ENCODE measurements at places on chromosomes 2 and 18.

GRCh38 chr2:240916571-240917008 is 10.5 kb downstream of the CROCC2 start:
- DNase-seq = no peak

GRCh38 chr2:54941248-54941984 is 108.8 kb downstream of the RTN4 start:
- DNase-seq = no peak

DNA sequence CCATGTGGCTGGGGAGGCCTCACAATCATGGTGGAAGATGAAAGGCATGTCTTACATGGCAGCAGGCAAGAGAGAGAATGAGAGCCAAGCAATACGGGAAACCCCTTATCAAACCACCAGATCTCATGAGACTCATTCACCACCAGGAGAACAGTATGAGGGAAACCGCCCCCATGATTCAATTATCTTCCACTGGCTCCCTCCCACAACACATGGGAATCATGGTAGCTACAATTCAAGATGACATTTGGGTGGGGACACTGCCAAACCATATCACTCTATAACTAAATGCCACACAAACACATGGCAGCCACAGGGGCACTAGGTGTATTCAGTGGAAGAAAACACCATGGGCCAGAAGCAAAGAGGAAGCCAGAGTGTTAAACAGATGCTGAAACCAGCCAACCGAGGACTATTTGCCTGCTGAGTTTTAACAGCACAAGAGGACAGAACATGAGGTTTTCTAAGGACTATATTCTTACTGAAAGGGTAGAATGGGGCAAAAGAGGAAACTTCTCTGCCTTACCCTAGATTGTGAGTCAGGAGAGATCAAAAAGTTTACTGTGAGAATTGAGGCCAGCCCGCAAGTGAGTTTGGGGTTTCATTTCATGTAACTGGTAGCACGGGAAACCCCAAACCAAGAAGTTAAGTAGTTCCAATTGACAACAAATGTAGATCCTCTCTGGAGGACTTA is 49.2 kb downstream of the SIGLEC15 start:
- DNase-seq = peak; percentile 13

DNA sequence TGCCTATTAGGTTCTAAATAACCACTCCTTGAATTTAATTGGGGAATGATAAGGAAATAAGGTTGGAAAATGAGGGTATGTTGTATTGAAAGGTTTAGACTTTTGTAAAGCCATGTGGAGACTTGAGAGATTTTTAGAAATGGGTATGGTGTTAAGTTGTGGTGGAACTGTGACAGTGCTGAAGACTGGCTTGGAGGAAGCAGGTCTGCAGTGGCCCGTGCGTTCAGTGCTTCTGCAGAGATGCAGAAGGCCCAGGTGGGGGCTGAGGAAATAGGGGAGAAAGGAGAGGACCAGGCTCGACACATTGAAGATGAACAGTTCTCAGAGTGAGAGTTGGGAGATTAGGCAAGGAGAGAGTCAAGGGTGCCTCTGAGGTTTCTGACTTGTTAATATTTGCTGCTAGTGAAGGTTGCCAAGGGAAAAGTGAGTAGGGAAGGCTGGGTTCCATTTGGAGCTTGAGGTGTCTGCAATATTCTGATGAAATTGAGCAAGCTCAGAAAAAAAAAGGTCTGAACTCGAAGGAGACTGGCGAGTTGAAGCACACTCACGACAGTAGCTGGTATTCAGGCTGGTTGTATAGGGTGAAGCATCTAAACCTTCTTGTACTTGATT is 25.5 kb upstream of the SAG start:
- no peak for DNase-seq

DNA sequence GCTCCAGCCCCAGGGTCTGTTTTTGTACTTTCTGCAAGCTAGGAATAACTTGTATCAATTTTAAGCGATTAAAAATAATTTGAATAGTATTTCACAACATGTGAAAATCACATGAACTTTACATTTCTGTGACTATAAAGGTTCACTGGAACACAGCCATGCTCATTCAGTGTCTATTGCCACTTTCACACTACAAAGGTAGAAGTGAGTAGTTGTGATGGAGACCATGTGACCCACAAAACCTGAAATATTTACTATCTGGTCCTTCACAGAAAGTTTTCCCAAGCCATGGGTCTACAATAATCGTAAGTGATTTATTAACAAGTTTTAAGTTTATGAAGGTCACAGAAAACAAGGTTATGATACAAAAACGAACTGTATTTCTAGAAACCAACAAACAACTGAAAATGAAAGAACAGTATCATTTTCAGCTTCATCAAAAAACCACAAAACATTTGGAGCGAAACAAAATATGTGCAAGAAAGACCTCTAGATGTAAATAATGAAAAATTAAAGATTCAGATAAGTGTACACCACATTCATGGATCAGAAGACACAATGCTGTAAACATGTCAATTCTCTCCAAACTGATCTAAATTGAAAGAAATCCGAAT is 68.9 kb upstream of the DNER start:
- DNase-seq = no peak

DNA sequence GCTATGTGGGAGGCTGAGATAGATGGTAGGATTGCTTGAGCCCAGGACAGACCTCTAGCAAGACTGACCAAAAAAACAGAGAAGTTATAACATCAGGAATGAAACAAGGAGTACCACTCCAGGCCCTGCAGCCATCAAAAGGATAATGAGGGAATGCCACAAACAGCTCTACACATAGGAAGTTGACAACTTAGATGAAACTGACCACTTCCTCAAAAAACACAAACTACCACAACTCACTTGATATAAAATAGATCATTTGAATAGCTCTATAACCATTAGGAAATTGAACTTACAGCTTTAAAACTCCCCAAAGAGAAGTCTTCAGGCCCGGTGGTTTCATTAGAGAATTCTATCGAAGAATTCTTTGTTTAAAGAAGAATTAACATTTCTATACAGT is 12.9 kb upstream of the ESPNL start:
- no peak for DNase-seq

GRCh38 chr2:214519258-214519818 is 108.5 kb downstream of the VWC2L start:
- DNase-seq = no peak

- no peak for DNase-seq
Measured at GRCh38 chr2:26978061-26978596, 7.7 kb downstream of the MAPRE3 start.

DNA sequence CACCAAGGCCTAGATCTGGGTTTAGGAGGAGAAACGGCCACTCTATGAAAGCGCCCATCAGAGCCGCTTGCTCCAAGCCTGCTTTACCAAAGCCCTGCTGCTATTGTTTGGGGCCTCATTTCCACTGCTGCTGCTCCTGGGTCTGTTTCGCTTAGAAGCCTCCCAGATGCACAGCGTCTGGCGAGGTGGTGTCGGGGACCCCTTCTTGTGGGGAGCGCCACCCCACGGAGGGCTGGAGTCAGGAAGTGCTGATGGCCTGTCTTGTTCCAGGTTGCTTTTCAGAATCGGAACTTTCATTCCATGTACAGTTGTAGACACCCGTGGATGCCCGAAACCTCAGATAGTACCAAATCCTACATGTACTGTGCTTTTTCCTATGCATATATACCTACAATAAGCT is 204.9 kb upstream of the TWIST2 start:
- no peak for DNase-seq

GRCh38 chr2:161943011-161943410 is 131.0 kb downstream of the DPP4 start:
- no peak for DNase-seq

DNA sequence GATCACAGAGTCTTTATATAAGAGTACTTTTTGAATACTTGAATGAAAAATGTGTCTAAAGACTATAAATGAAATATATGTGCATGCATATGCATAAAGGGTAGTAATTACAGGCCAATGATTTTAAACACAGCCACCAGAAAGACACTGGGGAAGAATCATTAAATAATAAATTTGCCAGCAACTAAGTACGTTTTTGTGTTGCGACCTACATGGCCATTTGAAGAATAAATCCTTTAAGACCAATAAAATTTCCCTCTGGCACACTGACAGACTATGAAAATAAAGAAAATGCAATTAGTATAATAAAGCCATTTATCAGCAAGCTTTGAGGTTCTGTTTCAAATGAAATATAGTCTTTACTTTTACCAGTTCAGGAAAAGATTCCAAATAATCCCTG is 1413.3 kb downstream of the LRP1B start:
- DNase-seq = no peak

DNA sequence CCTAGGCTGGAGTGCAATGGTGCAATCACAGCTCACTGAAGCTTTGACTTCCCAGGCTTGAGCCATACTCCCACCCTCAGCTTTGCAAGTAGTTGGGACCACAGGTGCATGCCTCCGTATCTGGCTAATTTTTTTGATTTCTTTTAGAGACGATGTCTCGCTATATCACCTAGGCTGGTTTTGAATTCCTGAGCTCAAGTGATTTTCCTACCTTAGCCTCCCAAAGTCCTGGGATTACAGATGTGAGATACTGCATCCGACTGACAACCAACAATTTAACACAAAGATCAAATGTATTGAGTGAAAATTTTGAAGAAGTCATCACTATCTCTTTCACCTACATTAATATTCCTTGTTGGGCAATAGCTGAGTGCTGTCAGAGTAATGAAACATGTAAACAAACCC is 181.6 kb downstream of the MYCN start:
- no peak for DNase-seq

GRCh38 chr2:148132412-148132811 is 111.5 kb downstream of the MBD5 start:
- no peak for DNase-seq

DNA sequence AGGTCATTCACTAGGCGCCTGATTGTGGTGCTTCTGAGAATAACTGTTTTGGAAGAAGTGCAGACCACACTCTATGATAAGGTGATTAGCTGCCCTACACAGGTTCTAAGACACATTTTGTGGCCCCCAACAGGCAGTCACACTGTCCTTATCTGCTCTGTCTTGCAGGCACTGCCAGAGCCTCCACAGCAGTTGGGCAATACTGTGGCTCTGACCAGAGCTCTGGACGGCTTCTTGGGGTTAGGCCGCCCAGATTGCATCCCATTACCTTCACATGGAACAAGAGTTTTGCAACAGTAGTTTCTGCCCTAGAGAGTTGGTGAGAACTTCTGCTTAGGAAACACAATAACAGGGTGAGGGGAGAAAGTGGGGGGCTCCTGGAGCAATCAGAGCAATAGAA is 22.7 kb downstream of the RUFY4 start:
- DNase-seq = no peak

- no peak for DNase-seq
Measured at GRCh38 chr2:170712653-170713542, 2.2 kb upstream of the SP5 start.

GRCh38 chr2:218081695-218082094 is 12.6 kb downstream of the RUFY4 start:
- DNase-seq = no peak

GRCh38 chr2:206435742-206436141 is 7.6 kb upstream of the ADAM23 start:
- DNase-seq = no peak

- DNase-seq = no peak
Measured at GRCh38 chr18:55248495-55248894, 289.2 kb upstream of the CCDC68 start.

DNA sequence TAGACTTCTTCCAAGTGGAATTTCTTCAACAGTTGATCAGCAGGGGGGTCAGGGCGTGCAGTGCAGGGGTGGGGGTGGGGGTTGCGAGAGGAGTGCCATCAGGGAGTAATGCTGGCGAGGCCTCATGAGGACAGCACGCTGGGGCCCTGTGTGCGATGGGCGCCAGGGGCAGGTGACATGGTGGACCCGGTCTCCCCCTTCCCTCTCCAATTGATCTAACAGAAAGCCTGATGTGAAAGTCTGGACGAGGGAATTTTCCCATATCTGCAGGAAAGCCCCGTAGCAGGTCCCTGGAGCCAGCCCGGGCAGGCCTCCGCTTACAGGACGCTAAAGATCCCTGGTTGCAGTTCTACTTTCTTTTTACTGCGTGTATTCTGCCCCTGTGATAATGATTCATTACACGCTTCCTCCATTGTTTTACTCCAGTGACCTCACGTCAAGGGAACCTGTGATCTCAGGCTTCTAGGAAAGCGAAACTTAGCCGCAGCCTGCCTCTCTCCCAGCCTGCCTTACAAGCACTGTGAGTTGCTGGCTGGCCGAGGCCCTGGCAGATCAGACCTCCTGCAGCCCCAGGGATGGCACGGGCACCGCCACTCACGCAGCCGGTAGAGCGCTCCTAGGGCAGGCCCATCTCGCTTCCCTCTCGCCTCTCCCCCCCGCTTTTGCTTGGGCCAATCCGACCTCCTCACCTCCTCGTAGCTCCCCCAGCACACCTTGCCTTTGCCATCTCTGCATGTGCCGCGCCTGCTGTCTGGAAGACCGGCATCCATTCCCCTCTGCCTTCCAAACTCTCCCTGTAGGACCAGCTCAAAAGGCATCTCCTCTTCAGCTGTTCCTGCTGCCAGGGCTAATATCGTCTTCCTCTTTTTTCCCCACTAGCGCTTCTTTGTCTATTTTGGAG is 19.2 kb downstream of the NEURL3 start:
- DNase-seq = peak; percentile 79

DNA sequence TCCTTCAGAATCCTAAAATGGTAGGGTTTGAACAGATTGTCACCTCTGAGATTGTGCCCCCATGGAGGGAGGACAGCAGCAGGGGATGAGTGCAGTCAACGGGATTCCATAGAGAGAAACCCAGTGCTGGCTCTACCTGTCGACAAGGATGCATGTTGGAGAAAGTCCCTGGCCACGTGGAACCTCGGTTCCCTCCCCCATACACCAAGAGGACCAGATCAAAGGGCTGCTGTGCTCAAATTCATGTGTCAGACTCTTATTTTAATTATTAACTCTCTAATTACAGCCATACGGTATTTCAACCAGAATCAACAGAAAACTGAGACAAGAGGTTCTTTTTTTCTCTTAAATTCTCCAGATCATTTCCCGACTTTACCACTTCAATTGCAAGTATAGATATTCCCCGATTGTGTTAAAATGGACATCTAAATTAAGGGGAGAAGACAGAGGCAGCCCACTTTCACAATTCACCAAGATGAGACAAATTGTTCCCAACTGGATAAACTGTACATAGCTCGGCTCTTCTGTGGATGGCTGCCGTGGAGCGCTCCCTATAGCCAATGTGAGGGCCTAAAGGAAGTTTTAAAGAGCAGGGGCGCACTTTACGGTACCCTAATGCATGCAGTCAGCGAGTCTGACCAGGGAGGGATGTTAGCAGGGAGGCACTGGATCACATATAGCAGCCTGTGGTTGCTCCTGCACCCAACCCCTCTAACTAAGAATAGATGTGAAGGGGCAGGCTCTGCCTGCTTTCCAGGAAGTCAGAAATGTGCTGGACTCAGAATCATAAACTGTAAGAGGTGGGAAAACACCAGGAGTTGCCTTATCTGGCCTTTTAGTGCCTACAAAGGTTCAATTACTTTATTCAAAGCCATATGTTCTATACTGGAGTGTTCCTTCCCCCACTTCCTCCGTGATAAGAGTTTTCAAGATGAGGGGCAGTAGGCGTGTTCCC is 123.1 kb downstream of the CACNB4 start:
- no peak for DNase-seq

DNA sequence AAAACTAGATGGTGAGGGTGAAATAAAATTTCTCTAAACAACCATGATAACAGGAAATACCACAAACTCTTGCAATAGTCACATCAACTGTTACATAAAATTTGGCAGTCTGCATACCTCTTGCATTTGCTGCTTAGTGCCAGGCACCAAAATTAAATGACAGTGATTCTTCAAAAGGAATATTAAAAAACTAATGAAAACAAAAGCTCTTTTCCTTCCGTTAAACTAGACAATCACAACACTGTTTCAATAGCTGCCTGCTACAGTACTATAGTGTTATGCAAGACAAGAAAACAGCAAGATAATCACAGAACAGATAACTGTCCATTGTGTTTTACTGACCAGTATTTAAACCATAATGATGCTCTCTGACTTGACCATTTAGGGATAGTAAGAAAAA is 239.0 kb upstream of the SMAD7 start:
- DNase-seq = no peak

- no peak for DNase-seq
Measured at GRCh38 chr2:164190700-164191099, 430.6 kb downstream of the GRB14 start.
